ENCODE measurements at places on chromosomes 6 and 20.

- no peak for DNase-seq
Measured at GRCh38 chr6:26414281-26414680, 12.2 kb downstream of the BTN3A1 start.

DNA sequence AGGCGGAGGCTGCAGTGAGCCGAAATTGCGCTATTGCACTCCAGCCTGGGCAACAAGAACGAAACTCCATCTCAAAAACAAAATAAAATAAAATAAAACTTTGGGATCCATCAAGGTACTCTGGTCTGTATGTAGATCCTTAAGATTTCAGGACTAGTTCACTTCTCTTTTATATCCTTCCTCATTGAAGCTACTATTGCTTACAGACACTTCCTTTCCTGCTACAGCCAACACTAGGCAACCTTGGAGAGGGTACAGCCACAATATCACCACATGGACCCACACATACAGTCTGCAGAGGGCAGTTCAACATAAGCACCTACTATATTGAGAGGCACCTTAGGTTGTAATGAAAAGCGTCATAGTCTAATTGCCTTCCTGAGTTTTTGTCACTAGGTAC, 113.3 kb downstream of the ATXN1 start:
- DNase-seq: no peak

DNA sequence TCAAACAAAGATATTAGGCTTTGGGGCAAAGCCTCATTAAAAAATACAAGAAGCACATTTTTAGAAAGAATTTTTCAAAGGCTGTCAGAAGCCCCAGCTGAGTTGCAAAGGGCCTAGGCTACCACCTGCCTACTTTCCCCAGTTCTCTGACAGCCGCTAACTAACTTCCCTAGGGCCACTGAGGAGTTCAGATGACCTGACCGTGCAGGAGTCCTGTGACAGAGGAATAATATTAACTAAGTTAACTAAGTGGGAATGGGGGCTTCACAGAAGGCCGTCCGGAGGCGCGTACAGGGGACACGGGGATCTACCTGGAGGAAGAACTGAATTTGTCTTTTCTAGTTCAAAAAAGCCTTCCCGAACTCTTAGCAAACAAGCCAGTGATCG, 884 bp downstream of the MCHR2 start:
- no peak for DNase-seq

- DNase-seq: no peak
Measured at GRCh38 chr6:12324748-12325147, 34.6 kb downstream of the EDN1 start.

GRCh38 chr6:55632953-55633352, 54.0 kb upstream of the HMGCLL1 start:
- no peak for DNase-seq

DNA sequence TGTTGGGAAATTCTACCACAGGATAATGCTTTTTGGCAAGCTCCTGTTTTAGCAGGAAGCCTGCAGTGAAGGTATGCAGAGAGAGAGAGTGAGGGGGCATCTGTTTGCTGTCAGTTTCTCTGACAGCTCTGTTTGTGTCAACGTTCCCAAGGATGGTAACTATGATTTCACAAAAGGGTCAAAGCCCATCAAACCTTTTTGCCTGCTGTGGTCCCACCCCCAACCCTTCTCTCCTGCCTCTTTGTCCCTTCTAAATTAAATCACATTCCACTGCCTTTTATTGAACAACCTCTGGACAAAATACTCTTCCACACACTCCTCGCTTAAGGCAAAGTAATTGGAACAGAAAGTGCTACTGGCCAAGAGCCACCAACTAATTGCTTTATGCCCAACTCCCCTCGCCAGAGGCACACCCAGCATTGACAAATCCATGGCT, 128.3 kb downstream of the TSHZ2 start:
- DNase-seq: no peak

DNA sequence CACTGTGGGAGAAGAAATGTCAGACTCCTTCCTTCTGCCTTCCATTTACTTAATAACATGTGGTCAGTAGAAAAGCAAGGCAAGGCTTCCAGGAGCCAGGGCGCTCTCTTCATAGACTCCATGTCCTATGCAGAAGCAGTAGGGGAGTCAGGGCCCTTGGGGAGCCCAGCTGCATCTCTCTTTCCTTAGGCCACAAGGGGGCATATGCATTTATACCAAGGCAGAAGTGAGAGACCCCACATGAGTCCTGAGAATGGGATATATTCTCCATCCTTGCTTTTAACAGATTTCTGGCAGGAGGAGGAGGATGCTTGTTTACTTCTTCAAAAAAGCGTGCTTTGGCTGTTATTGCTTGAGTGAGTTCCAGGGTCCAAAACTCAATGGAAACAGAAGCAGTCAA, 198.5 kb downstream of the HIVEP2 start:
- DNase-seq: no peak

All from GM06990 (cell line).